ENCODE measurements at places on chromosomes 6 and 20. TPM values are rescaled to one million over a fixed set of nuclear protein-coding genes. Genes with fewer than 3 reads are reported as not detected.

GRCh38 chr6:114007516-114007915 is 36.6 kb upstream of the HDAC2 start:
- H3K4me3 ChIP-seq, result no peak overlapping the region
- DNase-seq, result no peak
- no peaks in the 10 kb centered on the region for H3K36me3 ChIP-seq

- peak overlapping the region; percentile 97 for H3K27ac ChIP-seq
- no peaks in the 10 kb centered on the region for H3K36me3 ChIP-seq
- no peak for DNase-seq
- H3K4me1 ChIP-seq, result peaks cover 41% of the 10 kb centered on the region
- no peak overlapping the region for H3K4me3 ChIP-seq
Measured at GRCh38 chr6:113629975-113630737, 227.0 kb upstream of the MARCKS start.

DNA sequence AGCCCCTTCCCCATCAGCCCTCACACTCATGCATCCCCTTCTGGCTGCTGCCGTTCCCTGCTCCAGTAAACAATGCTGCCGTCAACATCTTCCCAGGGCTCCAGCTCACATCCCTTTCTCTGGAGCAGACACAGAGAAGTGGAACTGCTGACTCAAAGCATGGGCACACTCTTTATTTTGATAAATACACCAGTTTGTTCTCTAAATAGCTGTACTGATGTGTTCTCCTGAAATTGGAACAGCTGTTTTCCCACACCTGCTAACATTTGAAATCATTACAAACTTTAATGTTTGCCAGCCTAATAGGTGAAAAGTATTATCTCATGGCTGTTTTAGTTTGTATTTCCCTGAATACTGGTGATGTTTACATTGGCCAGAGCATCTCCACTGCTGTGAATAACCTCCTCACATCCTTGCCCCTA is 102.1 kb upstream of the NXT1 start:
- H3K4me3 ChIP-seq, result no peak overlapping the region
- no peaks in the 10 kb centered on the region for H3K36me3 ChIP-seq
- no peak overlapping the region for H3K27ac ChIP-seq
- H3K27me3 ChIP-seq, result peaks cover 4% of the 10 kb centered on the region

- peaks cover 40% of the 10 kb centered on the region for H3K4me1 ChIP-seq
- H3K4me3 ChIP-seq, result no peak overlapping the region
- H3K27me3 ChIP-seq, result no peaks in the 10 kb centered on the region
- DNase-seq, result no peak
- peak overlapping the region; percentile 14 for H3K27ac ChIP-seq
Measured at GRCh38 chr20:23155141-23155590, 69.0 kb upstream of the CD93 start.

LY6G6F gene
- not detected for total RNA-seq

PRPH2 gene
- total RNA-seq, result 3.3 TPM

DNA sequence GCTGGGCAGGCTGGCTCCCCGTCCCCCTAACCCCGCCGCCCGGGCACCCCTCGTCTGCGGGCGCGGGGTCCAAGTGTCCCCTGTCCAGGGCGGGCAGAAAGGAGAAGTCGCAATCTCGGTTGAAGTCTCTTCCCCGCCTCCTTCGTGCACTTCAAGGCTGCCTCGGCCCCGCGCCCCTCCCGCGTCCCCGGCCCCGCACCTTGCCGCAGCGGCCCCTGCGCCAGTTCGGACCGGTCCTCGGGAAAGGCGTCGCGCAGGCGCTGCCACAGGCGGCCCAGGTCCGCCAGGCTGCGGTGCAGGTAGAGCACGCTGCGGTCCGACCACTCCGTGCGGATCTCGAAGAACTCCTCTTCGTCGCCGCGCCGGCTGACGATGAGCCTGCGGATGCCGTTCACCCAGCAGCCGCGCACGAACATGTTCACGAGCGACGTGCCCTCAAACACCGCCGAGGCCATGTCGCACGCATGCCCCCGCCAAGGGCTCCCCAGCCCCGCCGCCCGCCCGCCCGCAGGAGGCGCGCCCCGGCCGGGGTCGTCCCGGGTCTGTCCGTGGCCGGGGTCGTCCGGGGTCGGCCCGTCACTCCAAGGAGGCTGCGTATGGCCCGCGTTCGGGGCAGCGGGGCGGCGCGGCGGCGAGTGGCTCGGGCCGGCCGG is at the start of gene PXDC1:
PXDC1 (minus strand) TSS at position 637 of the 653 bp plus-strand sequence; CDS start at position 455, 182 bp downstream.
- peak; percentile 91 for DNase-seq
- peaks cover 36% of the 10 kb centered on the region for H3K4me1 ChIP-seq
- peak within 1 kb of the TSS; percentile 85 for H3K4me3 ChIP-seq
- peak within 1 kb of the TSS; percentile 90 for H3K27ac ChIP-seq

CHD6 gene
- total RNA-seq, result 34.2 TPM

FAM162B gene
- total RNA-seq, result 0.36 TPM

NANP gene
- total RNA-seq, result 11.2 TPM

GRCh38 chr20:37649017-37649416 is 44.8 kb upstream of the CTNNBL1 start:
- no peak overlapping the region for H3K27ac ChIP-seq
- no peak overlapping the region for H3K4me3 ChIP-seq
- no peaks in the 10 kb centered on the region for H3K4me1 ChIP-seq
- DNase-seq, result no peak

DNA sequence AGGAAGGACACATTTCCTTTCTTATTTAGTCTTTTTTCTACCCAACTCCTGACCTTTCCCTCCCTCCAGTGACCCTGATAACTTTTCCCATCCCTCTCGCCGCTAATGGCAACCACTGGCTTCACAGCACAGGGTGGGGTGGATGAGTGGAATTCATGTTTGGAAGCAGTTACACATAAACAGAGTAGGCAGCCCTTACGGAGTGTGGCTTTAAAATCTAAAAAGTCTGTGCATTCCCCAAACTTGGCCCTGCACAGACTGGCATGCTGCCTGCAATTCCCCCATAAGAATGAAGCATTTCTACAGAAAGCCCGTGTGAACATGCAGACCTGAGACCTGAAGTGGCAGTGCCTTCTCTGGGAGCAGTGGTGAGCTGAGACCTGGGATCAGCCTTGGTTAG is 275.9 kb upstream of the PRND start:
- peaks cover 38% of the 10 kb centered on the region for H3K4me1 ChIP-seq
- H3K36me3 ChIP-seq, result no peaks in the 10 kb centered on the region
- H3K27me3 ChIP-seq, result no peaks in the 10 kb centered on the region
- H3K27ac ChIP-seq, result no peak overlapping the region
- no peak overlapping the region for H3K4me3 ChIP-seq

ADGRF5 gene
- total RNA-seq, result under 0.01 TPM

DNA sequence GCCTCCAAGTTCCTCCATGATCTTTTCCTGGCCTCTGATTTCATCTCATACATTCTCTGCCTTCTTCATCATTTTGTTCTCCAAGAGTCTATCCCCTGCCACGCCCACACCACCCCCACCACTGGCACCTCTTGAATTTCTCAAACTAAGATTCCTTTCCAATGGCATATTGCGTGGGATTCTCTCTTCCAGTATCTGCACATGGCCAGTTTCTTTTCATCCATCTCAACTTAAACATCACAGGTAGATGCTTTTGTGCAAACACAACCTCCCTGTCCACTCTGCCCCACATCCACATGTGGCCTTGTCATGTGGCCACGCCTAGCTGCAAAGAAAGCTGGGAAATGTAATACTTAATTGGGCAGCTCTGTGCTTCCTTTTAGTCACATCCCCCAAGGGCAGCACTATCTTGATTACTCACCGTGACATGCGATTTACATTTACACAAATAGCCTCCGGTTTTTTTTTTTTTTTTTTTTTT is 33.4 kb upstream of the ZMYND8 start:
- DNase-seq, result no peak
- peaks cover 11% of the 10 kb centered on the region for H3K4me1 ChIP-seq
- H3K36me3 ChIP-seq, result no peaks in the 10 kb centered on the region
- H3K27me3 ChIP-seq, result no peaks in the 10 kb centered on the region

DNA sequence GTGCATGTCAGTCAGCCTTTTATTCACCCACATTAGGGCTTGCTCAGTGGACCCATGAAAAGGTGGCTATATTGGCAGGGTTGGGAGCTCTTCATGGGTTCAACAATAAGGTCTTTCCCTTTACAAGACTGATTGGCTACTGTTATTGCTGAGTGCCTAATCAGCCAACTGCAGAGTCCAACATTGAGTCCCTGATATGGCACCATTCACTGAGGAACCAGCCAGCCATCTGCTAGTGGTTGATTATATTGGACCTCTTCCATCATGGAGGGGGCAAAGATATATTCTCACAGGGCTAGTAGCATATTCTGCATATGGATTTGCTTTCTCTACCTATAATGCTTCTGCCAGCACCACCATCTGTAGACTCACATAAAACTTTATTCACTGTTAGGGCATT is 69.9 kb downstream of the CDKAL1 start:
- no peaks in the 10 kb centered on the region for H3K36me3 ChIP-seq
- no peak overlapping the region for H3K4me3 ChIP-seq
- no peaks in the 10 kb centered on the region for H3K27me3 ChIP-seq
- no peak for DNase-seq
- no peak overlapping the region for H3K27ac ChIP-seq

DNA sequence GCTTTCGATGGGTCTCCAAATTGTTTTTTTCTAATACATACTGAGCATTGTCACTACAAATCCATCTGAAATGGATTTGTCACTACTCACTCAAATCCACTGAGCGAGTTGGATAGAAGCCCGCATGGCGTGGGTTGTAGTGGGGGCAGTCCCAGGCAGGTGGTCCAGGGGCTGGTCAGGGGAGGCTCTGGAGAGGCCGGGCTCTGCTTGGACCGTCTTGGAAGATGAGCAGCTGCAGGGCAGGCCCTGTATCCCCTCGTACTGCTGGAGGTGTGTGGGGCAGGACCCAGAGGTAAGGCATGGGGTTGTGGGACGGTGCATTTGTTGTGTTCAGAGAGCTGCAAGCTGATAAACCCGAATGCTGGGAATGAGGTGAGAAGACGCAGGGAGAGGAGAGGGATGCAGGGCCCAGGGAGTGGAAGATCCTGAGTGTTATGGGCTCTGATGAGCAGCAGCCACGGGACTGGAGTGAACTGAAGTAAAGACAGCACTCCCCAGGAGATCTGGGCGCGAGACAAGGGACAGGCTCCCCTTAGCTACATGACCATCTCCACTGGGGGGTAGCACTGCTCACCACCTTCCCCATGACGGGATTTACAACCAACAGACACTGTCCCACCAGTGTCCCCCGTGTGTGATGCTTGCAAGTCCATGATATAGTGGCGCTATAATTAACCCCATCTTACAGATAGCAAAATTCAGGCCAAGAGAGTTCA is 45.9 kb downstream of the PSMG4 start:
- no peaks in the 10 kb centered on the region for H3K27me3 ChIP-seq
- H3K27ac ChIP-seq, result no peak overlapping the region
- peak; percentile 47 for DNase-seq
- H3K36me3 ChIP-seq, result peaks cover 3% of the 10 kb centered on the region
- H3K4me3 ChIP-seq, result no peak overlapping the region

DNA sequence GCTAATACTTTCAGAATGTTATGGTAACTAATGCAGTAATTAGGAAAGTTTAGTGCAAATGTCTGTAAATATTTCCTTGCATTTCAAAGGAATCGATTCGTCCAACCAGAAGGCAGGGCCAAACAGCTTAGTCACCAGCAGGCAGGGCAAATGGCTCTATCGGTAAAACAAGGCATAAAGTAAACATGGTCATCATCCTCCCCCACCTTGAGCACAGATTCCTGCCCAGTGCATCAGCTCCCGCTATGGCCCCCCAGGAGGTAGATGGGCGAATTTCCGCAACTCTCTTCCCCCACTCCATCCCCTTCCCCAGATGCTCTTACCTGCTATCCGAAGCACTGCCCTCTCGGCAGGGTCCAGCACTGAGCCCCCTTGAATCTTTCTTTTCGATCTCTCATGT is 103.8 kb upstream of the BEND6 start:
- H3K4me3 ChIP-seq, result peak overlapping the region; percentile 80
- H3K4me1 ChIP-seq, result peaks cover 33% of the 10 kb centered on the region
- H3K27ac ChIP-seq, result peak overlapping the region; percentile 90
- H3K27me3 ChIP-seq, result no peaks in the 10 kb centered on the region

DNA sequence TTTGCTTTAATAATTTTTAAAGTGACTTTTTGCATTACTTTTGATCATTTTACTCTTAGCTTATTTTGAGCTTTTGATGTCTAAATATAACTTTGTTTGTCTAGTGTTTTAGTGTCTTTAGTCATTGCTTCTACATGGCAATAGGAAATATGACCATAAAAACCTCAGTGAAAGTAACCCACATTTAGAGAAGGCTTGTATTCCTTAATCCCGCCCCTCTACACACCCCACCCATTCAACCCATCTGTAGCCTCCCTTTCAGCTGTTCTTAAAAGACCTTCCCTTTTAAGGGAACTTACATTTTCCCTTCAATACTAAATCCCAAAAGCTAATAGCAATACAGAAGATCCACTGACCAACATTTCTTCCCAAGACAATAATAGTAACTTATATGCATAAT is 225.4 kb downstream of the LAMA2 start:
- H3K4me3 ChIP-seq, result no peak overlapping the region
- DNase-seq, result no peak
- no peak overlapping the region for H3K27ac ChIP-seq

GRCh38 chr6:168574699-168575195 is 133.8 kb downstream of the SMOC2 start:
- H3K27me3 ChIP-seq, result no peaks in the 10 kb centered on the region
- H3K27ac ChIP-seq, result no peak overlapping the region
- H3K4me1 ChIP-seq, result no peaks in the 10 kb centered on the region
- DNase-seq, result no peak
- H3K4me3 ChIP-seq, result no peak overlapping the region
- H3K36me3 ChIP-seq, result no peaks in the 10 kb centered on the region

Measured in osteoblast (primary cell).